ENCODE measurements at places on chromosomes 2 and 18. TPM values are rescaled to one million over a fixed set of nuclear protein-coding genes. Genes with fewer than 3 reads are reported as not detected.

UNC80 gene
- not detected for total RNA-seq

PRSS56 gene
- total RNA-seq: not detected

CFAP65 gene
- not detected for total RNA-seq

KCNG2 gene
- not detected for total RNA-seq

GATA6 gene
- 73.8 TPM for total RNA-seq

- DNase-seq: no peak
Measured at GRCh38 chr2:160408173-160408958, 85.2 kb downstream of the RBMS1 start.

DNA sequence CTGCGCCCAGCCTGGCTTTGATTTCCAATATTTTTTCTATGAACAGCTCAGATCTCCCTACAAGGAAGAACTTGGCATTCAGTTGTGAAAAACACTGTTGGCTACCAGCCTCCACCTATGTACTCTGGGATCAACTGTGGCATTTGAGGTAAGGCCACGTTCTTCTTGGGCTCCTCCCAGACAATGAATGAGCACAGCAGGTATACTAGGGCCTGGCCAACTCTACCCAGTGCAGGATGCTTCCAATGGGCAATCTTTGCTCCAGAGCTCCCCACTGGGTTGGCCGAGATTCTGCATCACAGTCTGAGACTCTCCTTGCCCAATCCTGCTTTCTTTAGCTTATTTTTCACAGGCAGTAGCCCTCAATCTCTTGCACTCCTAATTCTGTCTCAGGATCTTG lies 75.9 kb downstream of the TMEM131 start:
- DNase-seq: no peak

DNA sequence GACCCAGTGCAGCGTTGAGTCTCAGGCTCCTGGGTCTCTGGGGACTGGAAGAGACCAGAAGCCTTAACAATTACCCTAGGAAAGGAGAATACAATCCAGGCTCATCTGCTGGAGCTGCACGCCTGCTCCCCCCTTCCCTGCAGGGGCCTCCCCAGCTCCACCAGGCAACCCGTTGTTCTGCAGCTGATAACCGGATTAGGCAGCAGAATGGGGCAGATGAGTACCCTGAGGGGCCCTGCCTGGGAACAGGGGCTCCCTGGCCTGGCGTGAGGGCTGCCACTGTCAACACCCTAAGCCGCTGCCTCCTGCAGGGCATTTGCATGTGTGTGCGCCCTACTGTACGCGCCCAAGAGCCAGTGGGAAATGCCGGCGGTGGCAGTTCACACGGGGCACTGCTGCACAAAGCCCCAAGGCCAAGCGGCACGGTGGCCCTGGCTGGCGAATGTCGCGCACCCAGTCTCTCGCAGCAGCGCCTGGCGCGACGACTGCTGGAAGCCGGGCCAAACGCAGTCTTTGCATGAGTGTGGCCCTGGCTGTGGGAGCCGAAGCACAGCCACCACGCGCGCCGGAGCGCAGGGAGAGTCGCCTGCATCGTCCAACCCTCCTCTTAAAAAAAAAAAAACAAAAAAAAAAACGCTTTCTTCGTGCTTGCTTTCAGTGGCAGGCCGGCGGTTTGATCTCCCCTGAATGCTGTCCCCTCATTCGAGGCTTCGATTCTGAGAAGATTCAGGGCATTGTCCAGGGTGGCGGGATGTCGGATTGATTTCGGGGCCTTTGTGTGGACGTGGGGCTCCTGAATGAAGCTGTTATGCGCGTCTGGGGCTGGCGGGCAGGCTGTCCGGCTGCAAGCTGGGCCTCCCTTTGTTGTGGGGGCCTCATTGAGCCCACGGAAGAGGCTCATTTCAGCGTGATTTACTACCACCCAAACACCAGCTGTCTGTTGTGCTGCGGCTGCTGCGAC lies 63.8 kb downstream of the SETBP1 start:
- no peak for DNase-seq

DNA sequence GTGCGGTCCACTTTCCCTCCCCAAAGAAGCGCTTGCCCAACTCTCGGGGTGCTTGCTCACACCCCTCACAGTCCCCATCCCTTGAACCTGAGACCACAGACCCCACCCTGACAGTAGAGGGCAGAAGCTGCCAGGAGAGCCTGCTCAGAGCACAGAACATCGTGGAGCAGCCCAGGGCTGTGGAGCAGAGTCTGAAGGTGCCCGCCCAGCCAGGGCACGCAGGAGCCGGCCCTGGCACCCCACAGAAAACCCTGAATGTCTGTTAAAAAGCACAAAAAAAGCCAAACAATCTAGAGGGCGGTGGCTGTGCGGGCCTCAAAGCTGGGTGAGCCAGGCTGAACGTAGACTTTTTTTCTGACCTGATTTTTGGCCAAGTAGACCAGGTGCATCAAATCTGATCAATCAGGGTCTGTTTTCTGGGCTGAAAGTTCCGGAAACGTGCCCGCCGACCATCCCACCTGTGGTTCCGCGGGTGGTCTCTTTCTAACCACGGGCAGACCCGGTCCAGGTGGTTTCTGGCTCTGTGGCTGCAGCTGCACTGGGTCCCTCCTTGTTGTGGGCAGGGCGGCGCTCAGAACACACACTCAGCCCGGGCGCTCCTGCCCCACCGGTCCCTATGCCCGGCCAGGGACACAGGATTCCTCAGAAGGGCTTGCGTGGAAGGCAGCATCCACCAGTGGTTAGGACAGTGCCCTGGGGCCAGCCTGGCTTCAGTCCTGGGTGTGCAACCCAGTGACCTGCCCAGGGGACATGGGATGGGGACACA lies 66.3 kb downstream of the SLC66A2 start:
- no peak for DNase-seq

DNA sequence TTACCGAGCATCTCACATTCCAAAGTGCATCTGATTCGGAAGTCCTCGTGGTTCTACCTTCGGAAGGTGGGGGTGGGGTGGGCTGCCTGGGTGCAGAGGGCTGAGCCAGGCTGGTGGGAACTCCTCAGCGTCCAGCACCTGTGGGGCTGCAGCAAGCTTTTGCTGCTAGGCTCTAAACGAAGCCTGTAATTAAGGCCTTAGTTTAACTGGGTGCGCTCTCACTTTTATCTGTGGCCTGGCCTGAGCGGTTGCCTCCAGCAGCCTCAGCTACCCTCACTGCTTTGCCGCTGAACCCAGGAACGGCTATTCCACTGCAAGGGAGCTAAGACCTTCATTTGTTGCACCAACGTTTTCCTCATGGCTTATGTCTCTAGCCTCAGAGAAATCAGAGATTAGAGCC lies 48.4 kb downstream of the TMEM17 start:
- no peak for DNase-seq

DNA sequence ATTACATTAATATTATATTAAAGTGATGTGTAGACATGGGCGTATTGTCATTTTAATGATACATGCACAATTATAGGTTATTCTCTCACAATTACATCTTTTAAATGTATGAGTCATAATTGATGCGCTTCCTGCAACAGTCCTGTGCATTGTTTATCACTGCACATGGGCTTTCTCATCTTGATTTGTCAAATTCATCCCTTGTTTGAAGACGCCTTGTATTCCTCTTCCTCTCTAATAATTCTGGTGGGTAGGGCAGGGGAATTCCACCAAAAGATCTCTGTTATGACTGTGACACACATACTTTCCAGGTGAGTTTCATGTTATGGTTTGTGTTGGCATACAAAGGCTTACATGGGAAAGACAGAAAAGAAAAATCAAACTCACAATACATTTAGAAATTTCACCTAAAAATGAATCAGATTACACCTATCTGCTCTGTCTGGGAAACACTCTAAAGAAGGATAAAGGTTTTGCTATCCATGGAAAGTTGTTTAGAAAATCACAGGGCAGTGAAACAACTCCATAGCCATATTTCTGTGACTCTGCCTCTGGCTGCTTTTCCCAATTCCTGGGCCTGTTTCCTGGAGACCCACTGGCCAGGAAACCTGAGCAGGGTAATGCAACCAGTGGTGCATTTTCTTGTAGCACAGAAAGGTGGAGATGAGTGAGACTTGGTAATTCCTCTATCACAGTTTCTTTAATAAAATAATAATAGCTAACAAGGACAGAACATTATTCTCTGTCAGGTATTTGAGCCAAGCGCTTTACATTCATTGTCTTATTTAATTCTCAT lies 13.2 kb downstream of the SLC9A2 start:
- DNase-seq: no peak

DNA sequence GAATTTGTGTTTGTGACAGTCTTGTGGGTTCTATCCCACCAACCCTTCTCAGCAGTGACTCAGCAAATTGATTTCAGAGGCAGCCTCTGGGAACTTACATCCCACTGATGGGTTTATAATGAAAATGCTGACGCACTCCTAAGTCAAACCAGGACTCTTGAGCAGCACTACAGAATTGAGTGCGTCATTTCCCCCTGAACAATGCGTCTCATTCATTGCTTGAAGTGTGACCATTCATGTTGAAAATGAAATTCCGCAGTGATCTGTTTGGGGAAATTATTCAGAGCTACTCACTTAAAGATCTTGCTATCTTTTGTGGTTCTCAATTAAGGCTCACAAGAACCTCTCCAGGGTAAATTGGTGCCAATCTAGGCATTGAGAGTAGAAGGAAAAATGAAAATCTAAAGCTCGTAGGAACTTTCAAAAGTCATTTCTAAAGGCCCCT lies 417.7 kb upstream of the SLC14A2 start:
- no peak for DNase-seq

DNA sequence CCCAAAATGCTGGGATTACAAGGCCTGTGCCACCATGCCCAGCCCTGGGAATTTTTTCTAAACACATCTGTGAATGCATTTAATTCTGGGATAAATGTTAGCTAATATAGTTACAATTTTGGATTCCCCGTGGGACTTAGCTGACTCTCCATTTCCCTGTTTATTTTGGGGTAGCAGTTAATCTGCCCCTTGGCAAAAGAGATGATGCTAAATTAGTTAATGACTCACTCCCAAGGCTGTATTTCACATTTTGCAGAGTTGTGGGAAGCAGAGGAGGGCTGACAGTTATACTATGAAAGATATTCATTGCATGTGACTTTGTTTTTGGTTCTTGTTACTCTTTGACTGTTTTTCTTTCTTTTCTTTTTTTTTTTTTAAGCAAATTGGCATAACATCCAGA lies 3.2 kb downstream of the MTHFD2 start:
- no peak for DNase-seq

DNA sequence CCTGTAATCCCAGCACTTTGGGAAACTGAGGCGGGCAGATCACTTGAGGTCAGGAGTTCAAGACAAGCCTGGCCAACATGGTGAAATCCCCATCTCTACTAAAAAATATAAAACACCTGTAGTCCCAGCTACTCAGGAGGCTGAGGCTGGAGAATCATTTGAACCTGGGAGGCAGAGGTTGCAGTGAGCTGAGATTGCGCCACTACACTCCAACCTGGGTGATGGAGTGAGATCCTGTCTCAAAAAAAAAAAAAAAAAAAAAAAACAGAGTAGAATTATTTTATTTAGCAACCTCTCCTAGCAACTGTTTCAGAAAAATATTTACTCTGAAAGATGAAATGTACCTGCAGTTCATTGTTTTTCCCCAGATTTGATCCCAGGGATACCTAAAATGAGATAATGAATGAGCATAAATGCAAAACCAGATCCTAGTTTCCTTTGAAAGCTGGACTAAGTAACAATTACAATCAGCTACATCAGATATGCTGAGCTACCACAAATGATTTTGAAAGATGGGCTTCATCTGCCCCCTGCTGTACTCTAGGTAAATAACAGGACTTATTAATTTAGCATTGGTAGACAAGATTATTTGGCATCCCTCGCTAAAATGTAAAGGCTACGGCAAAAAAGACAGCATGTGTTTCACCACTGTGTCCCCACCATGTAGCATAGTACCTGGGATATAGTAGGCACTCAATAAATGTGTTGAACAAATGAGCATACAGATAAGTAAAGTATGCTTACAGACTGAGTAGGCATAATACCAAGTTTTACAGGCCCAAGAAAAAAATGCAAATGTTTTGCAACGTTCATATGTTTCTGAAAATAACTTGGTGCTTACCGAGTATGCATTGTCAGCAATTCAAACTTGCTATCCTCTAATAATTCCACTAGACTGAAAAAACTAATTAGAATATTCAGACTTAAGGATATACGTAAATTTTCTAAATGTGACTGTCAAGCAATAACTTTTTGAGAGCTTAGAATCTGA lies 102.5 kb downstream of the ATL2 start:
- peak; percentile 90 for DNase-seq

DNA sequence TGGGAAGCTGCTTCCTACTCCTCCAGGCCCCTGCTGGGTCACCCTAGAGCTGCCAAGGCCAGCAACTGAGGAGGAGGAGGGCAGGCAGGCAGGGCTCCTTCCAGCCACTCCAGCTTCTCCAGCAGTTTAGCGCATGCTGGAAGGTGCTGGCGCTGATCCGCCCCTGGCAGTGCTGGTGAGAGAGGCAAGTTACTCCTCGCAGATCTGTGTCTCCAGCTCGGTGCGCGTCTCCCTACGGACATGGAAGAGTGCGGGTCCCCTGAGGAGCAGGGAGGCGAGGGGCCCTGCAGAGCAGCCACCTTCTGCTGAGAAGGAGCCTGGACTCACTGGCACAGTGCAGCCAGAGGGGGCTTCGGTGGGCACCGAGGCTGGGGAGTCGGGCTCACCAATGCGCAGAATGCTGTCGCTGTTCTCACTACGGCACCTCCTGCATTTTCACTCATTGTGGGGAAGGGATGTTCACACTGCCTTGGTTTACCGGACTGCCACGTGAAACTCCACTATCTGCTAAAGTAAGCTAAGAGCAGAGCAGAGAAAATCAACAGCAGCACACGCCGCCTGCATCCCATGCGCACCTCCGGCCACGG lies 206.0 kb downstream of the HDAC4 start:
- DNase-seq: no peak

DNA sequence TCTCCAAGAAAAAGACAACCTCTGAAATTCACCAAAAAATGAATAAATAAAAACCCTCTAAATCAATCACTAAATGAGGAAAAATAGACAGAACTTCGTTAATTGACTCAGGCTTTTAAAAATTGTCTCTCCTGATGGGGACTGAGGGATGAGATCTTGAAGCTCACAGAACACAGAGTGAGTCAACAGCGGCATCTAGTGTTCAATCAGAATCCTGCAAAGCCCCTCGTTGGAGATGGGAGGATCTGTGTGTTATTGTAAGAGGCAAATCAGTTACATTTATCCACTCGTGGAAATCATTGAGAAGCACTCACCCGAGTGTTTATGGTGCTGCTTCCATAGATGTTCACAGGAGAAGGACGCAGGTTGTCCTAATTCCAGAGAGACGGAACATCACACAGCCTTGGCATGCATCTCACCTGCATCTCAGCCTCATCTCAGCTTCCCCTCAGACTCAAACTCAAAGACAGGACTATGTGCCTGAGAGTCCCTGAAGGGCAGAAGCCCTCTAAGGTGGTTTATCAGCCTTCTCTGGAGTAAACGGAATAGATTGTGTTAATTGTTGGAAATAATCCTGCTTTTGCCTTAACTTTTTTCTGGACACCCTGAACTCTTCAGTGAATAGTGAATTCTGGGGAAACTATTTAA lies 82.0 kb downstream of the MREG start:
- peak; percentile 90 for DNase-seq

- no peak for DNase-seq
Measured at GRCh38 chr2:225004597-225004996, 37.7 kb downstream of the DOCK10 start.

- DNase-seq: peak; percentile 56
Measured at GRCh38 chr2:164839914-164840457, 1.6 kb downstream of the COBLL1 start.

GRCh38 chr2:121170577-121170976 lies 114.4 kb downstream of the TFCP2L1 start:
- DNase-seq: no peak

All from HT-29 (cell line).